CD4-positive, alpha-beta T cell treated with Interferon alpha-2 for 1 hour (primary cell): ENCODE measurements at places on chromosomes 7 and 10.
A peak's percentile ranks its signal among the peaks of the same experiment; 100 is the strongest.

DNA sequence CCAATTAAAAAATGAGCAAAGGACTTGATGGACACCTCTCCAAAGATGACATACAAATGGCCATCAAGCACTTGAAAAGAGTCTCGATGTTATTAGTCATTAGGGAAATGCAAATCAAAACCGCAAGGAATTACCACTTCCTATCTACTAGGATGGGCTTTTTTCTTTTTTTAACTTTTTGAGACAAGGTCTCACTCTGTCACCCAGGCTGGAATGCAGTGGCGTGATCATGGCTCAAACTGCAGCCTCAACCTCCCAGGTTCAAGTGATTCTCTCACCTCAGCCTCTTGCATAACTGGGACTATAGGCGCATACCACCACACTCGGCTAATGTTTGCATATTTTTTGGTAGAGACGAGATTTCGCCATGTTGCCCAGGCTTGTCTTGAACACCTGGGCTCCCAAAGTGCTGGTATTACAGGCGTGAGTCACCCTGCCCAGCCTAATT, 13.6 kb downstream of the NKX1-2 start:
- no peak for DNase-seq

- no peak for DNase-seq
These were observed 117.4 kb downstream of the MTPAP start for GRCh38 chr10:30231709-30232108.

GRCh38 chr10:29689001-29689400, 54.2 kb upstream of the SVIL start:
- DNase-seq = no peak

- DNase-seq = no peak
These were observed 181.7 kb downstream of the PTEN start for GRCh38 chr10:88045096-88045495.

GRCh38 chr7:149071641-149072437, 18.7 kb downstream of the ZNF786 start:
- peak; percentile 68 for DNase-seq

GRCh38 chr7:34373940-34374339, 284.1 kb upstream of the NPSR1 start:
- no peak for DNase-seq

DNA sequence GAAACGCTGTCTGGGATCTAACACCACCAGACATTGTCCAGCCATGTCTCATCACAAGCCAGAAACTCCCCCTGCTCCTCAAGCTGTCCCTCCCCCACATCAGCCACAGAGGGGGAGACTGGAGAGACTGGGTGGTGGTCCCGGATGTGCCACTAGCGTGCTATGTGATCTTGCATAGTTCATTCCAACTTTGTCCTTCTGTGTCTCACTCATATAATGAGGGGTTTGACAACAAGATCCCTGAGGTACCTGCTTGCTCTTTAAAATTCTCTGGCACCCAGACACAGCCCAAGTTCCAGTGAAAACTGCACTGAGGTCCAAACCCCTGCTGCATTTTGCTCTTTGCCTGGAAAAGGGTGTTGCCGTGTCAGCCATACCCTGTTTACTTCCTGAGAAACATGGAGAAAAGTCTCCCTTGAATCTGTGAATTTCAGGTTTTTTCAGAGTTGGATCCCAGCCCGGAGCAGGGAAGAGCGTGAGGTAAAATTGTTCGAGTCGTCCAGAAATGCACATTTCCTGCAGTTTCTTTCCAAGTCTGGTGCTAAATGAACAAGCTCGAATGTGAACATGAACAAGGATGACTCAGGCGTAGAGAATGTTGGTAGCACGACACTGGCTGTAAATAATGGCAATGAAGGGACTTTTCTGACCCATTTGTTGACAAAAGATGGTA, 156.6 kb downstream of the CCDC3 start:
- DNase-seq = no peak

GRCh38 chr10:59068581-59069191, 107.8 kb upstream of the PHYHIPL start:
- DNase-seq = no peak

GRCh38 chr7:20064181-20064970, 152.8 kb downstream of the MACC1 start:
- DNase-seq = no peak

DNA sequence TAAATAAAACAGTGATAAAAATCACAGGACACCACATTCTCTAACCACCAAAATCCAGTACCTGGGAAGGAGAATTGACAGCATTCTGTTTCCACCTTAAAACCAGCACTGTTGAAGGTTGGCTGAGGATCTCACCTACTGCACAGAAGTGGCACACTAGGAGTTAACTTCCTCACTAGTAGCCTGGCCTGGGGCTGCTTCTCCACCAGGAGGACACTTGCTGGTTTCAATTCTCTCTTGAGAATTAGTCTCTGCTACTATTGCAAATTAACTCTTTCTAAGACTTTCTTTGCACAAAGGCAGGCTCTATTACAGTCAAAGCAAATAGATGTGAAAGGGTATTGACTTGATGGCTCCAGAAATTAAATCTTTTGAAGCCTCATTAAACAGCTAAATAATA, 2.3 kb upstream of the CTTNBP2 start:
- no peak for DNase-seq

DNA sequence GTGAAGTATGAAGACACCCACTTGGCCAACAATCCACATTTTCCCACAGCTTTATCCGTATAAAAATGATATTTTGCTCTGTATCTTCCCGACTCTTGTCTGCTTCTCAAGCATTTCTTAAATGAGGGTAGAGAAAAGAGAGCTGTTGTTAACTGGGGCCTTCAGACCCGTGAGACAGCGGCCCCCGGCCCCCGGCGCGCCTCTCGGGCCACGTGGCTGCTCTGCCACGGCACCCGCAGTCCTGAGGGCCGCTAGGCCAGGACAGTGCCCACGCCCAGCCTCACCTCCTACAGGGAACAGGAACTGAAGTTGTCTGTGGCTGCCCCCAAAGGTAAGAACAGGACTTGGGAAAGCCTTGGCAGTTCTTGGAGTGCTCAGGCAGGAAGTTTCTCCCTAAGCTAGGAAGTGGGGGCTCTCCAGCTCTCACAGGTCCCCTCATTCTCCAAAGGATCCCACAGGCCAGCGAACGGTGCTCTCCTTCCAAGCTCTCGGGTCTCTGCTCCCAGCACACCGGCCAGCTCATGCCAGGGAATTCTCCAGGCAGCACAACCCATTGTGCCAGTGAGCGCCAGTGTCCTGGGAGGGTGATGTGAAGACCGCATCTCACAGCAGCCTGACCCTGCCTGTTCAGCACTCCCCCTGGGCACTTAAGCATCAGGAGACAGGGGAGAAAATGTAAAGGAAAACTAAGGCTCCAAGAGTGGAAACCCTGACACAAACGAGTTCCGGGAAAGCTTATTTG, 230.3 kb upstream of the PFKP start:
- no peak for DNase-seq

DNA sequence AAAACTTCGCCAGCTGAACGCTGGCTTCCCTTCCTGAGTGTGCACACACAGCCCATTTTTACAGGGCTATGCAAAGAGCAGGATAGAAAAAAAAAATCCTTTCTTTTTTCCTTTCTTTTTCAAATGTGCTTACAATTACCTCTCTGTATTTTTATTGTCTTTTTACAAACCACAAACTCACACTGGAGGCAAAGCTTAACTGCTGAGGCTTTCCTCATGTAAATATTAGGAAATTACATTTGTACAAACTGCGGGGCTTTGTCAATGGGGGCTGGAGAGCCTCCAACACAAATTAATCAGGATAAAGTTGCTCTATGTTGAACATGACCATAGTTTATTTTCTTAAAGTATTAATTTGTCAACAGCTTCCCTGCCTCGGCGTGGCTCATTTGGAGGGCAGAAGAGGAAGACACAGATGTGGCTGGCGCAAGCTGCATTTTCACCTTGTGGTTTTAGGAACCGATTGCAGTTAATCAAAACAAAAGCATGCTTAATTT, 411.7 kb upstream of the MKI67 start:
- no peak for DNase-seq
